ENCODE measurements at places on chromosomes 12 and 14.

DNA sequence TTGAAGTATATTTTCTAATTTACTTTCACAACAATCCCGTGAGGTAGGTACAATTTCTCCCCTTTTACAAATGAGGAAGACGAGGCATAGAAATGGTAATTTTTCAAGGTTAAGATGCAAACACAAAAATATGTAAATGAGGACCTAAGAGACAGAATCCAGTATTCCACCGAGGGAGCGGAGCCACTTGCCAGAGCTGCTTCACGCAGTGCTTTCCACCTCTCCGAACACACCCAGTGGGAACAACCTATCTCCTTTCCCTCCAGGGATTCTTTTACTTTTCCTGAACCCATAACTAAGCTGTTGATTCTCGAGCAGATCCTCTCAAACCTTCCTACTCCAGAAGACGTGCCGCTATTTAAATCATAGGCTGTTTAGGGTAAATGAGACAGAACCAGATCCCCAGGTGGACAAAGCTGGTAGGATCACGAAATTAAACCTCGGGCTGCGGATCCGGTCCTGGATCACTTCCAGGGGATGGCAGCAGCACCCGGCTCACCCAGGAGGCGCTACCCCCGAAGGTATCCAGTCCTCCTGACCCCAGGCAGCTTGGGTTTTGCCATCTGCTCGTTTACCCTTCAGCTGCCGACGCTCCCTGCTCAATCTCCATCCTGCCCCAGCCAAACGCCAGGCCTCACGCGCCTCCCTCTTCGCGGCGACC lies 1.5 kb downstream of the DDHD1 start:
- peak; percentile 29 for DNase-seq

DNA sequence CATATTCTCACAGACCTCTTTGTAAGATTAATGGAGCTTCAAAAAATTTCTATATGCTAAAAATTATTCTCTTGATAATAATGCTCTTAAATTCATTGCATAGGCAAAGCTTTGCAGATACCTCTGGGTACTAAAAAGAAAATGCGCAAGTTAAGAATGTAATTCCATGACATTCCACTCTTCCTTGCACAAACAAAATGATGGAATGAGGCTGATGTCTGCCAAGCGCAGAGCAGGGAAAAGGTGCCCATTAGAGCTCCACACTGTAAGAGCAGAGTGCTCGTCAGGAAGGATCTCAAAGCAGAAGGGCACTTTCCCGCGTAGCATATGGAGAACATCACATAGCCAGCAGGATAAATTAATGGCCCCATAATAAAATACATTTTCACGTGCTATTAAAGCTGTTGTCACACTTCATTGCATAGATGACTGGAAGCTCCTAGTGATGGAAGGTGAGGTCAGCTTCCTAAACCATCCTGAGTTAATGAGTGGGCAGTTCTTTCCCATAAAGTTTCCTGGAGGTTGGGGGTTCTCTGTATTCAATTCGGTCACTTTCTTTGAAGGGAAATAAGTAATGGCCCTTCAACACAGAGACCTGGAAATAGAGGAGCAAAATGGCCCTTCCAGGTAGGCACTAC lies 1058.9 kb downstream of the GALC start:
- no peak for DNase-seq

GRCh38 chr14:54673193-54674045 lies 106.5 kb downstream of the SAMD4A start:
- DNase-seq = no peak

DNA sequence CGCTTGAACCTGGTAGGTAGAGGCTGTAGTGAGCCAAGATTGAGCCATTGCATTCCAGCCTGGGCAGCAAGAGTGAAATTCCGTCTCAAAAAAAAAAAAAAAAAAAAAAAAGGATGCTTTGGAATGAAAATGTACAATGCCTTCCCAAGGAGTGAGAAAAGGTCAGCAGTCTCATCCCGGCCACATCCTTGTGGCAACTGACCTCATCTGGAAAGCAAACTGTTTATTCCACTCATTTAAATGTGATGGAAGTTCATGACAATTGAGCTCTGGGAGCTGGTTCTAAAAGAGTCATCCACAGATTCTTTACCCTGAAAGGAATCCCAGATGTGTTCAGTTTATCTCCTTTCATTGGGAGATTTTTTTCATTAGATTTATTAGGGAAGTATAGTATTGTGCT lies 19.4 kb upstream of the LIMA1 start:
- peak; percentile 84 for DNase-seq

DNA sequence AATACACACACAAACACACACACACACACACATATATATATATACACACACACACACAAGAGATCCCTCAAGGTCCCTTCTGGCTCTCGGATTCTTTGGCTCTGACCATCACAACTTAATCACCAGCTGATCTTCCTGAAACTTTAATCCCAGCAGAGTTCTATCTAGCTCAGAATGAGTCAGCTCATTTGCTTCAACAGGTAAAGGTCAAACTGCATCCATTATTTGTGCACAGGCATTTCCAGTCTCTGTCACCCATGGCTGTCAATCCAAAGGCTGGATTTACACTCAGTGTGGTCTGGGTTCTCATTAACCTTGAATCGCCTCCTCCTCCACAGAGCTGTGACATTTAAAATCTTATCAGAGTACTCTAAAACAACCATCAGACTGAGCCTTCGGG lies 113.3 kb upstream of the TMPO start:
- no peak for DNase-seq

DNA sequence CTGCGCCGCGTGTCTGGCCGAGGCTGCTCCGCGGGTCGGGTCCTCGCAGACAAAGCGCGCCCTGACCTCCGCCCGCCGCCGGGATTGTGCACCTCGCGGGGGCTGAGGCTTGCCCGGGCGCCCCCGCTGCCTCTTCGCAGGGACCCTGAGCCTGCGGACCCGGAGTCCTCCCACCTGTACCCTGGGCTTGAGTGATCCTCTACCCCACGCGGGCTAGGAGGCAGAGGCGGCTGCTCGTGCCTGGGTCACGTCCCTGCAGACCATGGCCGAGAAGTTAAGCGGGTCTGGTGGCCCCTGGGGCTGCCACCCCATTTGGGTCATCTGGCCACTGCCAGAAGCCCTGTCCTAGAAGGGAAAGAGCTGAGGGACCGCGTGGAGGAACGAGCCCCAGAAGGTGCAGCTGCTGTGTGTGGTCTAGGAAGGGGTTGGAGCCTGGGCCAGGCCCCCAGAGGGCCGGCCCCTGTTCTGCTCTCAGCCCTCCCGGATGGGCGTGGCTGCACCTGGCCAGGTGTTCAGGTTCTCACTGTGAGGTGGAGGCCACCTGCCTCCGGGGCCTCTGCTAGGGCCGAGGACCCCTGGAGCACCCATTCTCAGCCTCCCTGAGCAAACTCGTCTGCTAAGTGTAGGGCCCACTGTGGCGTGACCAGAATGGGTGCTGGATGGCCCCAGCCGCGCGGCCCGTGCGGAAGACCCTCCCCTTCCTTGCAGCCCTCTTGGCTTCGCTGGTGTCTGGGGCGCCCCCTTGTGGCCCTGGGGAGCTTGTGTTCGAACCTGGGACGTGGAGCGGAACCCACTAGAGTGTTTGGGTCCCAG lies 49.6 kb downstream of the LRCOL1 start:
- no peak for DNase-seq

GRCh38 chr12:131606218-131606901 lies 104.5 kb upstream of the SFSWAP start:
- no peak for DNase-seq

DNA sequence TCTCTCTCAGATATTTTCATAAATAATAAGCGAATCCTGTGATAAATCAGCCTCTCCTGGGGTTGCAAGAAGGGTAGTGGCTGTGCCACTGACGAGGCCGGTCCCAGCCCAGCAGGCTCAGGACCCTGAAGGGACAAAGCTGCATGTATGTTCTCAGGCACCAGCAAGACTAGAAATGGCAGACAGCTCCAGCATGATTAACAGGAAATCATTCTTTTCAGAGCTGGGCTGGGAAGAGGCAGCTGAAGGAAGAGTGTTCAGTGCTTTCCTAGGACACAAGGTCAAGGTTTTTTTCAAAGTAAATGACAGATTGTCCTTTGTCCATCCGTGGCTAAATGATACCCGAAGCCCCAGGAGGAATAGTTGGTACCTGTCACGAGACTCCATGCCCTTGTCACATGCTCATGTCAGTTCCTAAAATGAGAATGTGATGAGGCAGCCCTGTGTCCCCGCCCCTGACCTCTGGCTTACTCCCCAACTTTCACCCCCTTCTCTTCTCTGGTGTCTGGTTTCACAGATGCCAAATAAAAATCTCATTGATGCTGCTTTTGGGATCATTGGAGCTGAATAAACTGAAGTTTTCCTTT lies 65.1 kb downstream of the PPP1R36 start:
- DNase-seq = no peak

GRCh38 chr12:1083889-1084262 lies 92.9 kb downstream of the ERC1 start:
- DNase-seq = no peak

DNA sequence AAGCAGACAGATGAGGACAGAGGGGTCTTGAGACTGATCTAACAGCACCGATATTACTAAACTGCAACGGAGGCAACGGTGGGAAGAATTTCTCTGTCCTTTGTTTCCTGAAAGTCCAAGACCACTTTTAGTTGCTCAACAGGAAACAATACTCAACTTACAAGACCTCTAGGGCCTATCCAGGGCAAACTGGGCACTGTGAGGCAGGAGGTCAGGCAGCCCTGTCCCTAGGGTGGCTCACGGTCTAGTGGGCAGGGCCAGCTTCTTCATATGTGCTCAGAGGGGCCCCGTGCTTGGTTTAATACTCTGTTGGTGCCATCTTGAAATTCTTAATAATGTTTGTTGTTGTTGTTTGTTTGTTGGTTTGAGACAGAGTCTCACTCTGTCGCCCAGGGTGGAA lies 14.2 kb downstream of the SSH1 start:
- no peak for DNase-seq

- DNase-seq = no peak
Observed at GRCh38 chr12:61987173-61987572, 273.0 kb upstream of the USP15 start.

GRCh38 chr14:85701763-85702162 lies 171.8 kb downstream of the FLRT2 start:
- no peak for DNase-seq

DNA sequence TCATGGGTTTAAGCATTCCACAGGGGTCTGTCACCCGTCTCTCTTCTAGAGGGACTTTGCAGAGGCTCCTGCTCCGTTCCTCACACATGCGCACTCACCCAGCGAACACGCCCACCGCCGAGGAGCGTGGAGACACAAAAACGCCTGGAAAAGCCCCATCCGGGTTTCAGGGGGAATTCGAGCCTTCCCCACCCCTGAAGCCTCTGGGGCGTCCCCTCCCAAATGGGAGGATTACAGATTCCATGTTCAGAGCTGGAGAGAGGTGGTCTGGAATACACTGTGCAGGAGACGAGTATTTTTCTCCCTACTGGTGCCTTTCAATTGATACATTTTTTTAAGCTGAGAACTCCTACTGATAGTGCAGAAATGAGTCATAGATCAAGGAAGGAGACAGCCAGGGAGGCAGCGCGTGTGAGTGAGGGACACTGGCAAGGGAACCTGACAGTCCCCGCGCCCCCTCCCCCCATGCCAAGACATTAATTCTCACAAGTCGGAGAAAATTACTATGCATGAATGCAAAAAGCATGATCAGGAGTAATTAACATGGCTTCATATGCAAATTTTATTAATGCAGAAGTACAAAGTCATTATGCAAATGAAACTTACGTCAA lies 36.9 kb downstream of the BCL11B start:
- DNase-seq = no peak

DNA sequence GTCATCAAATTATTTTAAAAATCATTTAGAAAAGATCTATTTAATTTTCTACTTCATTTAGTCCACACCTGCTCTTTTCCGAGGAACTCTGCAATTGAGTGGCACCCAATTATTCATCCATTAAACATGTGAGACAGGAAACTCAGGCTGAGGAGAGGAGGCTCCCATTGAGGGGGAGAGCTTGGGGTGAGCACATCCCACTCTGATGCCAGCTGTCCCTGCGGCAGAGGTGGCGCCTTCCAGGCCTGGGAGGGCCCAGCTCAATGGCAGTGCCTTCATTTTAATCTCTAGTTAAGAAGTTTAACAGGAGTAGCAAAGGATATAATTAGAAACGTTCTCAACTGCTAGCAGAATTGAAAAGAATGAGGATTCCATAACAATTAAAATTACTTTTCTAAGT lies 92.0 kb downstream of the ITPR2 start:
- DNase-seq = no peak

GRCh38 chr14:51228890-51229289 lies 11.2 kb upstream of the TMX1 start:
- DNase-seq = no peak

GRCh38 chr14:96762650-96763049 lies 34.5 kb upstream of the VRK1 start:
- DNase-seq = peak; percentile 24

GRCh38 chr12:120101617-120102016 lies 14.9 kb downstream of the RAB35 start:
- DNase-seq = no peak

DNA sequence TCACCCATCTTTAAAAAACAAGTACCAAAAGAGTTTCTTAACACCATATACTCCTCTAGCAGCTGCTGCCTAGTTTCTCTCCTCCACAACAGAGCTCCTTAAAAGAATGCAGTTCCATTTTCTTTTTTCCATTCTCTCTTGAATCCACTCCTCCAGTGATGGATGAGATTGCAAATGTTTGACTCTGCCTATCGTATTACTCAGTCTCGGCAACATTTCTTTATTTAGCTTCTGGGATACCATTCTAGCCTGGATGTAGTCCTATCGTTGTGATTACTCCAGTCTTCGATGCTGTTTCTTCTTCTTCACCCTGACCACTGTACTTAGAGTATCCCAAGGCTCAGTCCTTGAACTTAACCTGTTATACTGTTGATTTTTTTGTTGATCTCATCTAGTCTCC lies 30.8 kb downstream of the CAND1 start:
- no peak for DNase-seq

- no peak for DNase-seq
Observed at GRCh38 chr12:96136725-96137378, 57.3 kb upstream of the ELK3 start.

Measured in HS-5 (cell line).